Fibroblast of skin of left quadriceps (primary cell): ENCODE measurements at places on chromosomes 6 and 20.

GRCh38 chr20:46000262-46000996, 8.3 kb upstream of the MMP9 start:
- no peak for DNase-seq

GRCh38 chr6:50846144-50846851, 27.6 kb downstream of the TFAP2B start:
- no peak for DNase-seq

DNA sequence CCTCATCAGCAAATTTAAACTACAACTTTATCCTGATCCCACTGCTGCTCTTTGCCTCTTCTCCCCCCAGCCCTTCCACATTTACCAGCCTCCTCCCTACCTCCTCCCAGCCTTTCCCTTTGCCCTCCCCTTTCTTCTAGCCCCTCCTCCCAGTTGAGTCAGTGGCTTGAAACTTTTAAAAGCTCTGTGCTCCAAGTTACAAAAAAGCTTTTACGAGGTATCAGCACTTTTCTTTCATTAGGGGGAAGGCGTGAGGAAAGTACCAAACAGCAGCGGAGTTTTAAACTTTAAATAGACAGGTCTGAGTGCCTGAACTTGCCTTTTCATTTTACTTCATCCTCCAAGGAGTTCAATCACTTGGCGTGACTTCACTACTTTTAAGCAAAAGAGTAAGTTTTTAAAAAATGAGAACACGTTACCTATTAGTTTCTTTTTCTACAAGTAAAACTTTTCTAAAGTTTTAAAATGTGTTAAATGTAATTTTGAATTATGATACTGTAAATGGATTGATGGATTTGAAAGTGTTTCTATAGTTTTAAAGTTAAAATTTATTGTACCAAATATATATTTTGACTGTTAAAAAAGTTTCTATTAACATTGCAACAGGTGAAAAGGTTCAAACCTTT, at the start of gene GJA1:
Gene GJA1, plus strand, starts transcription at position 203 of the 626 bp plus-strand sequence. CDS start 11,202 bp downstream, outside the sequence.
- DNase-seq: peak; percentile 80

- no peak for DNase-seq
Measured at GRCh38 chr6:112296694-112297093, 42.3 kb upstream of the LAMA4 start.

DNA sequence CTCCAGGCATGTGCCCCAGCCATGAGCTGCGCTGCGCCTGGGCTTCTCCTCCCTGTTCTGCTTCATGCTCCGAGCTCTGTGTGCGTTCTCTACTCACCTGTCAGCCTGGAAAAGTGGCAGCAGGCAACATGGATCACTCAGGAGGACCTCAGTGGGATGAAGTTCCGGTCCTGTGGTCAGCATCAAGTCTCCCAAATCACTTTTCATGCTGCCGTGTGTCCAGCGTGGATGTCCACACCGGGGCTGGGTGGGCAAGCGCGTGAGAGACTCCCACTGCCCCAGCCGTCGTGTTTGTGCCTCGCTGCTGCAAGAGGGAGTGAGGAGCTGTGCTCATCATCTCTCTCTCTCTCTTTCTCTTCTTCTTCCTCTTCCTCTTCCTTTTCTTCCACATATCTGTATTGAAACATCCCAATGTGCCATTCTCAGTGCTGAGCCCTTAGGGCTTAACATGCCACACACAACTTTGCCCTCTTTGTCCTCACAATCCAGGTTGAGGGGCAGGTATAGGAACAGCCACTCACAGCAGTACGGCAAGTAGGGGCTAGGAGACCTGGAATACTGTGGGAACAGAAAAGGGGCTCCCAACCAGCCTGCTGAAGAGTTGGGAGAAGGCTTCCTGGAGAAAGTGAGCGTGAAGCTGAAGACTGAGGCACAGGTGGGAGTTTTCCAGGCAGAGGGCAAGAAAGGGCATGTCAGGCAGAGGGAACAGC, 3.8 kb upstream of the PDYN start:
- no peak for DNase-seq
